Naive thymus-derived CD8-positive, alpha-beta T cell (primary cell): ENCODE measurements at places on chromosomes 16 and 17. TPM values are rescaled to one million over a fixed set of nuclear protein-coding genes. Genes with fewer than 3 reads are reported as not detected.

Gene TNFSF12
- 26.6 TPM for total RNA-seq

Gene GLIS2
- total RNA-seq, result not detected

Gene STXBP4
- 6.4 TPM for total RNA-seq

Gene TMED6
- total RNA-seq, result 5.2 TPM

Gene CNTD1
- total RNA-seq, result not detected

DNA sequence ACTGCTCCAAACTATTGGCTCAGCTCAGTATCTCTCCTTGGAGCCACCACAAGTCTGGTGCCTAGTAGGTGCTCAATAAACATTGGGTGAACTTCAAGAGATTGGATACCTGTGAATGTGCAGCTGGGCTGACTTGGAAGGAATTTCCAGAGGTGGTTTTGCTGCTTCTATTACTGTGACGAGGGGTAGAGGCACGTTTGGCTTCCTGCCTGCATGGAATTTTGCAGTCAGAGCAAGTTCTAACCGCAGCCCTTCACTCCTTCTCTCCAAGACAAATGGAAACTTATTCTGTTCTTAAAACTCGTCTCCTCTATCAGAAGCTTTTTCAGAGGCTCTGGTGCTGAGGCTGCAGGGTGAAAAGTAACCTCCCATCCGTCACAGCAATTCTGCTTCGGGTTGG is 342.5 kb downstream of the CPPED1 start:
- DNase-seq, result no peak

DNA sequence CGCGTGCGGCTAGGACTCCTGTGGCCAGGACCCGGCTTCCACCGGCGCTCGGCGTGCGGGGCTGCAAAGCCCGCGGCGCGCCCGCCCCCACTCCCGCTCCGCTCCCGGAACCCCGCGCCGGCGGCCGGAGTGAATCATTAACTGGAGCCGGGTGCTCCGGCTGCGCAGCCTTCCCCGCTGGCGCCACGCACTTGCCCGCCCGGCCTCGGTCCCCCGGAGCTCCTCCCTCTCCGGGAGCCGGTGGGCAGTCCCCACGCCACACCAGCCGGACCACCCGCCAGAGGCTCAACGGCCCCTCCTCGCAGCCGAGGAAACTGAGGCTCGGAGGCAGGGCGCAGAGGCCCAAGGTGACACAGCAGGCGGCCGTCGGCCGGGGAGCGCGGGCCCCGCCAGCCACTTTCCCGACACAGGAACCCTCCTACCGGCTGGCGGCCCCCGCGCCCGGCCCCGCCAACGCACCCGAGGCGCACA is 580 bp downstream of the BCAR1 start:
- no peak for DNase-seq

DNA sequence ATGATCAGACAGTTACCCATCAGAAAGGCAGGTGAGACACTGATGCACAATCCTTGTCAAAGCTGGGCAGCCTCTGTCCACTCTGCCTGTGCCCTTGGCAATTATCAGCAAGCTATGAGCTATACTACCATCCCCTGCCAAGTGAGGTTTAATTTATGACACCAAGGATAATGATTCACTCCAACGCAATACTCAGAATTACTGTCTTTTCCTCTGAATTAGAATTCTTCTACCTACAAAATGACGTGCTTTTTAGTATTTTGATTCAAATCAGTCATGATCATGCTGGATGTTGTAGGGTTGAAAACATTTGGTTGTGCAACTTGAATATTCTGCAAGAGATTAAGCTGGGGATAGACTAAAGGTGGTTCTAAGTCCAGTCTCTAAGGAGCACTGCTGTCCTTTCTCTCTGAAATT is 116.8 kb upstream of the SOX9 start:
- DNase-seq, result no peak

DNA sequence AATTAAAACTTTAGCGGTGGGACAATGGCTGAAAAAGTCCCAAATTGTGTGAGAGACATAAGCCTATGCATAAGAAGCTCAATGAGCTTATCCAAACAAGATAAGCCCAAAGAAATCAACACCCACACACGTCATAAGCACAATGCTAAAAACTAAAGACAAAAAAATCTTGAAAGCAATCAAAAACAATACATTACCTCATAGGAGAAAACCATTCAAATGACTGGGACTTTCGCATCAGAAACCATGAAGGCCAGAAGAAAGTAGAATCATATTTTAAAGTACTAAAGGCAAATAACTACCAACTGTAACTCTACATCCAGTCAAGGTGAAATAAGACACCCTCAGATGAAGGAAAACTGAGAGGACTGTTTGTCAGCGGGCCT is 50.2 kb downstream of the ZCCHC14 start:
- no peak for DNase-seq

GRCh38 chr16:10961231-10961630 is 16.9 kb downstream of the CLEC16A start:
- no peak for DNase-seq

GRCh38 chr16:21684199-21684598 is 20.4 kb downstream of the OTOA start:
- DNase-seq, result peak; percentile 15

DNA sequence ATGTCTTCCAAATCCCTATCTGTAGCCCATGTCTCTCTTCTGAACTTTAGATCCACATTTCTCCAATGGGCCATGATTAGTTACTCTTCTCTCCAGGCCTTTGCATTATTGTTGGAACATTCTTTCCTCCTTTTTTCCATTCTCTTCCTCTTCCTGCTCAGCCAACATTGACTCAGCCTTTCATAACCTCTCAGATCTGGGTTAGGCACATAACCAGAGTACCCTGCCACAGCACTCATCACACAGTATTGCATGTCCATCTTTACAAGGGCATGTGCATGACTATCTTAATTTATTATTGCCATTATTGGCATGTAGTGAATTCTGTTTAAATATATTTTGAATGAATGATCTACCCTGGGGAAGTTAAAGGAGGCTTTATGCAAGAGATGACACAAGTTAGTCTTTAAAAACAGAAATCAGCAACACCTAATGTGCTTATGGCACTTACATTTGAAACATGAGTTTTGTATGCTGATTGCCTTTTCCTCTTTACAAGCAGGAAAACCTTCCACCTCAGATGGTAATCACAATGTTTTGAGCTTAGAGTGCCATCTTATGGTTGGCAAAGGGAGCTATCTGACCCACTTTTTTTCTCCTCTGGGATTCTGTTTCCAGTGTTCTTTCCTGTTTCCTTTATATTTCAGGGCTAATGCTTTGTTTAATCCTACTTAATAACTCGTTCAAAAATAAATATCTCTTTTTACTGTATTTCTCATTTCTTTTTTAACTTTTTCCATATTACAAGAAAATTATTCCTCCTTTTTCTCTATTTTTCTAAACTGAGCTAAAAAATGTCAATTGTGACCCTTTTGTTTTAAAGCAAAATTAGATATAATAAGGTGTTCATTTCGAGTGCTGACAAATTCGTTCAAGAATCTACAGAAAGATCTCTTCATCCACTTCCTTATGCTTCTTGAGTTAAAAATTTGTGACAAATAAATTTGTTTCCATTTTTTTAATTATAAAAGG is 151.0 kb upstream of the RBL2 start:
- DNase-seq, result peak; percentile 15

DNA sequence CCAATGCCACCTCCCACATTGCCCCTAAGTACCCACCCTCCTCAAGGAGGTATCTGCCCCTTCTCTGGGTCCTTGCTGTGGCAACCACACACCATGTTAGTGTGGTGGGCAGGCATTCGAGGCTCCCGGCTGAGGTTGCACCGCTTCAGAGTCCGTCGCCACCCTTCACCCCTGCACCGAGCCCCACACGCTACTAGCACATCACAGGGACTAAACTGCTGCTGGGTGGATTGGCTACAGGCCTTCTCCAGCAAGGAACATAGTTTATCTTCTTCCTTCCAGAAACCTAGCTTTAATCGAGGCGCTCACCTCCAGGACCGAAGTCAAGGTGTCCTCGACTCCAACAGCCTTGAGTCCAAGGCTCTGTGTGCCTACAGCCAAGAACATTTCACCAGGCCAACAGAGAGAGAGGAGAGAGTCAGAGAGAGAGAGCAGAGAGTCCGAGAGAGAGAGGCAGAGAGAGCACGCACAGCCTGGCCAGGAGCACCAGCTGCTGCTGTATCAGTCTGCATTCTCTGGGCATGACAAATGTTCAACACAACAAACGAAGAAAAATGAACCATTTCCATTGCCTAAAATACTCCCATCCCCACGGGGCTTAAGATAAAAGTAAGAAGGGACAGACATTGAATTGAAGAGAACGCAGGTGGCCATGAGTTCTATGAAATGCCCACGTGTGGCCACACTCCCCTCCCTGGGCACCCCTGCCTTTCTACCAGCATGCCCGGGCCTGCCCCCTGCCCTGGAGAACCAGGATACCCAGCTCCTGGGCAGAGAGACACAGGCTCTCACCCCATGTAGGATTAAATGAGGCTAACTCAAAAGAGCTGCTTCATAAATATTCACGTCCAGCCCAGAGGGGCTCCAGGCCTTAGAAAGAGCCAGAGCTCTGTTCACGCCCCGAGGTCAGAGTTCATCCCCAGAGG is 94.9 kb downstream of the RBFOX3 start:
- no peak for DNase-seq

GRCh38 chr17:72122010-72122764 is 1.4 kb downstream of the SOX9 start:
- no peak for DNase-seq

GRCh38 chr17:413706-414380 is 61.2 kb upstream of the RPH3AL start:
- no peak for DNase-seq

GRCh38 chr17:49015924-49016774 is 19.0 kb downstream of the IGF2BP1 start:
- DNase-seq, result no peak

DNA sequence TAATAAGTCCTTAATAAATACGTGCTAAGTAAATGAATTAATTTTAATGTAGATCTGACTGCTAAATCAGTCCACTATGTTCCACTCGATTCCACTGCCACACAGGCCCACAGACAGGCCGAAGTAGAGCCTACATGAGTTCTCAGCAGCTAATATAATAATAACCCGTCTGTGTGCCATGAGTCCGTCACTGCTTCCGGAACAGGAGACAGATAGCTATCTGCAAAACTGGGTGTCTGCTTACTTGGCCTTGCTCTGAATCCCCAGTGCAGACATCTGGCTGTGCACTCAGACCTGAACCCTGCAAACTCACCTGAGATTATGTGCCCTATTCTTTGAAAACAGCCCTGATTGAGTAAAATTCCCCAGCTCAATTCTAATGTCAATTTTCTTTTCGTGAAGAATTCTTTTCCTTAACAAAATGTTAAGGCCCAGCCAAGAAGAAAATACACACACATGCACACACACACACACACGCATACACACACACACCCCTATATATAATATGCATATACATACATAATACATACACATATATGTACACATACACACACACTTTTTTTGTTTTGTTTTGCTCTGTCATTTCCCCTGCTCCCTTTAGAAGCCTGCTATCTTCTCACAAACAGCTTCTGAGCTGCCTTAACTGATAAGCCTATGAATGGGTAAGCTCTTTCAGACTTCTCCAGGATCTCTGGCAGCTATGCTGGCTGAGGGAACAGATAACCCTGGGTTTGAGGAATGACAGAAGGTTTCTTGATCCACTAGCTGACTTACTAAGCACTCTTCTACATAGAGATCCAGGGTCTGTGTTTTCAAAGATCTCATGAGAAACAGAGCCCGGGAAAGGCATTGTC is 39.8 kb upstream of the TOM1L1 start:
- DNase-seq, result no peak

GRCh38 chr16:27238016-27238587 is 30.5 kb downstream of the NSMCE1 start:
- no peak for DNase-seq

DNA sequence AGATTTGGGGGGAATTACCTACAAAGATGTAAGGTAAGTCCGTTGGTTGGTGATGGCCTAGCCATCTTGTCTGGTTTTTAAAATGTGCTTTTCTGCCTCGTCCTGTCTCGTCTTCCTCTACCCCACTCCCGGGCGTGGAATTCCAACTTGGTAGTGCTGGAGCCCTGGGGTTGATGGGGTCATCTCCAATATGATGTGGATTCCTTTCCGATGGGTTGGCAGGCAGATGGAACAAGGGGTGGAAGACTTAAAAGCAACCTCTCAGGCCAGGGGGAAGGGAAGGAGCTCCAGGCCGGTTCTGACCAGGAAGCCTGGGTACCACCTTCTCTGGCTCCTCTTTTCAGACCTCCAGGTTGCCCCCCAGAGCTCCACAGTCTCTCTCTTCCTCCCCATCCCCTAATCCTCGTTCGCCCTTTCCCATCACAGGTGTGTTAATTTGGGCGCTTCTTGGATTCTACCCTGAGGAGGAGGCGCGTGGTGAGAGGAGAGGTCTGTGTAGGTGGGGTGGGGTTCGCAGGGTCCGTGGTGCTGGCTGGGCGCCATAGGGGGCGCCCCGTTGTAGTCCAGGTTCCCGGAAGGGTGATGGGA is 5.1 kb upstream of the HOXB2 start:
- no peak for DNase-seq

DNA sequence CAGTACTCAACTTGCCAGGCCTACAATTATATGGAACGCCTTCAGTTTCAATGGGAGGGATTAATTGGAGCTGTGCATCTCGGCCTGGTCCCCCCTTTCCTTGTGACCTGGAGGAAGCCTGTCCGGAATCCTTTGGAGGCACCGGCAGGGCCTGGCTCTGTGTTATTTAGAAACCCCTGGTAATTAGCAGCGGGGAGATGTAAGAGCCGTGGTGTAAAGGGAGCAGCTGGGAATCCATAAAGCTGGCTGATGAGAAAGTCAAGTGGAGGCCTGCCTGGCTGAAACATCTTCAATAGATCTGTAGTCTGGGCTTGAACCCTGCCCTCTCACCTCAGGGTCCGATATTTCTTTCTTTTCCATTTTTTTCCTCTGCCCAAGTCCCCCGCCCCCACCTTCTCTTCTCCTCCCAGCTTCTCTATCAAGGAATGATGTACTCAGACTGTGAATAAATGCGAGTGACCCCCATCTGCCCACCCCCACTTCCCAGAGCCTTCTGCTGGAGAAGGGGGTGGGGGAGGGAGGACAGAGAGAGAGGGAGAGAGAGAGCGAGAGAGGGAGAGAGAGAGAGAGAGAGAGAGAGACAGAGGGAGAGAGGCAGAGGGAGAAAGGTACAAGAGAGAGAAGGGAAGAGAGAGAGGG is 495.5 kb upstream of the ZFHX3 start:
- no peak for DNase-seq

DNA sequence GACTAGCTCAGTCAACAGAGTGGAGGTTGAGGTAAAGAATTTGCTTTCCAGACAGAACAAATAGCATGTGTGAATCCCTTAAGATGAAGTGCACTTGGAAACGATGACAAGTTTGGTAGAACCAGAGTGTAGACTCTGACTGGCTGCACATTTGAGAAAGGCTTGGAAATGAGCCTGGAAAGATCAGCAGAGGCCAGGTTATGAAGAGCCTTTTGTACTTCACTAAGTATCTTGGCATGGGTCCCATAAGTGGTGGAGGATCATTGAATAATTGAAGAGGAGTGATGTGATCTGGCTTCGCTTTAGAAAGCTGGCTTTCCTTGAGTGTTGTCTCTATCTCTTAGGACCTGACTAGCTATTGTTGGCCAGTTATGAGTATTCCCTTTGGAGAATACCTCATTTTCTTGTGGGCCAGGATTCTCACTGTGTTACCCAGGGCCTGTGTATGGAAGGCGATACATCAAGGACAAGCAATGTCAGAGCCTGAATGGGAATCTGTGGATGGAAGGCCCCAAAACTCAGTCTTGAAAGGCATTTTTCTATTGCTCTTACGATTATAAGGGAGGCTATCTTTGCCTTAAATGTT is 329.8 kb downstream of the UTP18 start:
- DNase-seq, result no peak
